ENCODE measurements at places on chromosomes 12 and 14. TPM values are rescaled to one million over a fixed set of nuclear protein-coding genes. Genes with fewer than 3 reads are reported as not detected.

DNA sequence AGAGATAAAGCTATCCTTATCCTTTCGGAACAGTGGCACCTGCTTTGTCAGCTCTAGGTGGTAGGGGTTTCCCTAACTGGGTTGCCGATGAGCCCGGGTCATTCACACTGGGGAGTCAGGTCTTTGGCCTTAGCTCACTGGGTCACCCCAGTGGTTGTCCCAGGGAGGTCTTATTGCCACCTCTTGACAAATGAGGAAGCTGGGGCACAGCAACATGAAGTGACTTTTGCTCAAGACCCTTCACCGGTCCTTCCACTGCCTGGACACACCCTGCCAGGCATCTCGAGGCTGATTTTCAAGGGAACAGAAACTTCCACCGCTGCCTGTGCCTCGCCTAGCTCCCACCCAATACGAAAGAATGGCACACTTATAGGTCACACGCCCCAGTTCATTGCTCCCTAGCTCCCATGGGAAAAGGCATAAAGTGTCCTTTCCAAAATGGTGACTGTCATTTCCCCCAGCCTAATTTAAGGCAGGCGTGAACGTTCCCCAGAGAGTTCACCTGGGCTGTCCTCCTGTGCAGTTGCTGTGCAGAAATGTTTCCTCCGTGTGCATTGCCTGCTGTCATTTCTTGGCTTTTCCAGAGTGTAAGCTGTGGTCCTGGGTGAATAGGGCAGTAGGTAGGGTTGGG lies 156.1 kb upstream of the CCND2 start:
- DNase-seq, result no peak

The EIF2S3B gene
- 0.22 TPM for total RNA-seq

DNA sequence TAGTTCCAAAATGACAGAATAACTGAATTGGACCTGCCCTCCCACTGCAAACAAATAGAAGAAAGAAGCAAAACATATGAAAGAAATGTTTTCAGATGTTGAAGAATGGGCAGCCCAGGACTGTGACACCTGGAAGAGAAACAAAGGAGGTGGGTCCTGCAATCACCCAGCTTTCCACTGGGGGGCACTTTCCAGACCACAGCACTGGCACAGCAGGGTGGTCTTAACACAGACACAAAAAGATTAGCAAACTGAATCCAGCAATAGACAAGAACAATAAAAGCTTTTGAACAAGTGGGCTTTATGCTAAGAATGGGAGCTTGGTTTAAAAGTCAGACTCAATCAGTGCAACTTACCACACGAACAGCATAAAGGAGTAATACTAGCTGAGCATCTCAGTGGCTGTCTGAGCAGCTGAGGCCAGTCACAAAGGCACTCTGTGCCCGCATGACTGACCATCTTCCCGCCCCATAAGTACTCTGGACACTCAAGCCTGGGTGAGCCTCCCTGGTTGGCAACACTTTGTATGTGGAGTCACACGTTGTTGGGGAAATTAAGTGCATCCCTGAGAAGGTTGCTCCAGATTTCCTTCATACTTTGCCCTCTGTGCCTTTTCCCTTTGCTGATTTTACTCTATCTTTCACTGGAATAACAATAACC lies 27.7 kb downstream of the JKAMP start:
- DNase-seq, result no peak

DNA sequence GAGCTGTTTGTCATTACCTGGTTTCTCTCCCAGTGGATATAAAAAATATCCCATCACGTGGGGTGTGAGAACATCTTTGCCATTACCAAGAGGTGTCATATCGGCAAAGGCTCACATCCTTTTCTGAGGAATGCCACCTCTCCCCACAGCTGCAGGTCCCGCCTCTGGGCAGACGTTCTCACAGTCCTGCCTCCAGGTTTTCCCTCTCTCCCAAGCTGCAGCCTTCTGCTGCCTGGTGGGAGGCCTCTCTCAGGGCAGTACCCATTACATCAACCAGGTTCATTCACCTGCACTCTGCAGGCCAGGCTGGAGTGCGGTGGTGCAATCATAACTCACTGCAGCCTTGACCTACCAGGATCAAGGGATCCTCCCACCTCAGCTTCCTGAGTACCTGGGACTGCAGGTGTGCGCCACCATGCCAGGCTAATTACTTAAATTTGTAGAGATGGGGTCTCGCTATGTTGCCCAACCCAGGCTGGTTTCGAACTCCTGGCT lies 15.0 kb upstream of the TMEM119 start:
- DNase-seq, result no peak

The SLC4A8 gene
- 0.14 TPM for total RNA-seq

The MRPS35 gene
- total RNA-seq, result 61.4 TPM

DNA sequence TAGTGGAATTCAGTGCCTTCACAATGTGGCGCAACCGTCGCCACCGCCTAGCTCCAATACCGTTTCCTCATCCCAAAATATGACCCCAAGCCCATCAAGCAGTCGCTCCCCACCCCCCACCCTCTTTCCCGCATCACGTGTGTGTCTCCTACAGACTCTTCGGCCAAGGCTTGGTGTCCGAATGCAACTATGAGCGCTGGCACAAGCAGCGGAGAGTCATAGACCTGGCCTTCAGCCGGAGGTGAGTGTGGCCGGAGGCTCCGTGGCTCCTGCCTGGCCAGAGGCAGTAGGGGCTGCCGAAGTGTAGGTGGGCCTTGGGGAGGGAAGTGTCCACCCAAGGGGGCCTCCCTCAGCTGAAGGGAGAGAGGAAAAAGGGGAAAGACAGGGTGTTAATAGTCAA lies 15.8 kb downstream of the CYP46A1 start:
- no peak for DNase-seq

The ABCD2 gene
- total RNA-seq, result 6.5 TPM

GRCh38 chr14:90522571-90523191 lies 125.9 kb downstream of the CALM1 start:
- DNase-seq, result peak; percentile 42

The MORN3 gene
- not detected for total RNA-seq
